ENCODE measurements at places on chromosomes 5 and 9.
A peak's percentile ranks its signal among the peaks of the same experiment; 100 is the strongest.

DNA sequence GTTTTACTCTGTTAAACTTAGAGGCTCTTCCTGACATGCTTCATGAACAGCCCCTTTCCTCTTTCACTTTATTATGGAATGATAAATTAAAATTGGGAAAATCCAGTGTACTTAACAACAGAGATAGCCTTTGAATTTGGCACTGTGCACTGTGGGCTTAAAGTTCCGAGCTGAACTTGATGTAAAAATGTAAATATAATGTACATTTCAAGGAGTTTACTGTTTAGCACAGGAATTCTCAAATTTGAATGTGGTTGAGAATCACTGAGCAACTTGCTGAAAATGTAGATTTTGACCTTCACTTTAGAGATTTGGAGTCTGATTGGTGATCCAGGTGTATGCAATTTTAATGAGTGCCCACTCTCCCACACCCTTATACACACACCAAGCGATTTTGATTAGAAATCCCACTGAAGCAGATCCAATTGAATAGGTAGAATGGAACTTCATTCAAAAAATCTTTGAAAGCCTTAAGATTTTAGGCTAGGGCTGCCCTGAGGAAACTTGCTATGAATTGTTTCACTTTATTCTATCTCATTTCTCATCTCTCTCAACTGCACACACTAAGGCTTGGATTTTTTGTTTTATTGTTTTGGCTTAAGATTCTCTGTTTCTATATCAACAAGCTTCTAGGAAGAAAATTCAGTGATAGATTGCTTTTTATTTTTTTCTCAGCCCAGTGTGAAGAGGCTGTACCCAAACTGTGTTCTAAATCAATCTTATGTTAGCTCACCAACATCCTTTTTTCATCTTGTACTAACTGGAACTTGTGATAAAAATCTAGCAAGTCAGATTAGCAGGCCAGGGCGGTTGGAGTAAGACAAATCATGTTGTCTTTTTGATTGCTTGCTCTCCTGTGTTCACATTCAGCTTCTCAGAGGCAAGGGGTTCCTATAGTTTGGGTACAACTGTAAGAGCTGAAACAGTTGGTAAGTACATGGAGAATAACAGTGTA, 22.9 kb downstream of the NUDT12 start:
- no peak for DNase-seq

DNA sequence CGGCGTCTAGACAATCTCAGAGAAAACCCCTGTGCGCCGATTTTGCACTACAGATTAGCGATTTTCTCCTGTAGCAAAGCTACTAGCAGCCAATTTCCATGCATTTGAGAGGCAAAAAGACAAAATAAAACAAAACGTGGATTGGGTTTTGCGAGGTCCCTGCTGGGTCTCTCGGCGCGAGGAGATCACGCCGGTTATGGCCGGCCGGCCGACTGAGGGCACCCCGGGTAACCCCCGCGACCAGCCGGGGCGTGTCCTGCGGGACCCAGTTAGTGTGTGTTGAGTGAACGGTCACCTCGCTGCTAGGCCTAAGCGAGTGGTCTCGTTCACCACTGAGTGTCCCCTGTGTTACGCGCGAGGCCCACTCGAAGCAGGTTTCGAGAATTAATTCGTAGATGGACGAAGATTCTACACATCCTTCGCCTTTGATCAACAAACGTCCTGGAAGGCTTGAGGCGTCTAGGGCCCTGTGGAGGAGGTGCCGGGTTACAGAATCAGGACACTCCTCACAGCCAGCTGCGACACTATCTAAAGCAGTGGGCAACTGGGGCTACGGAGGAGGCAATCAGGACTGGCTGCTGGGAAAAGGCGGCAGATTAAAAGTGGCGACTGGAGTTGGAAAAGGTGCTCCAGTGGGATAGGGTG, 764 bp upstream of the VDAC1 start:
- no peak for DNase-seq

- DNase-seq: no peak
These were observed 20.3 kb upstream of the NINJ1 start for GRCh38 chr9:93154293-93154903.

DNA sequence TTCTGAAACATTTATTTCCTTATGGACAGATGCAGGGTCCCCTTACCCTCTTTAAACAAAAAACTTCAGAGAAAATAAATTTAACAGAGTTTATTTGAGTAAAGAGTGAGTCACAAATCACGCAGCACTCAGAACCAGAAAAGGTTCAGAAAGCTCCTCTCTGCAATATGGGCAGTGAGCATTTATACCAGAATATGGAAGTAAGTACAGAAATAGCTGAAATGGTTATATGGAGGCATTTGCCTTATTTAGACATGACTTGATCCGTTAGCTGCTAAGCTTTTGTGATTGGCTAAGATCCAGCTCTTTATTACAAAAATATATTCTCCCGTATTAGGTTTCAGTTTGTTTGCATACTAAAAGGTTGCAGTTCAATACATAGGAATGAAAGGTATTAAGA, 1554.1 kb downstream of the EFNA5 start:
- DNase-seq: peak; percentile 18

DNA sequence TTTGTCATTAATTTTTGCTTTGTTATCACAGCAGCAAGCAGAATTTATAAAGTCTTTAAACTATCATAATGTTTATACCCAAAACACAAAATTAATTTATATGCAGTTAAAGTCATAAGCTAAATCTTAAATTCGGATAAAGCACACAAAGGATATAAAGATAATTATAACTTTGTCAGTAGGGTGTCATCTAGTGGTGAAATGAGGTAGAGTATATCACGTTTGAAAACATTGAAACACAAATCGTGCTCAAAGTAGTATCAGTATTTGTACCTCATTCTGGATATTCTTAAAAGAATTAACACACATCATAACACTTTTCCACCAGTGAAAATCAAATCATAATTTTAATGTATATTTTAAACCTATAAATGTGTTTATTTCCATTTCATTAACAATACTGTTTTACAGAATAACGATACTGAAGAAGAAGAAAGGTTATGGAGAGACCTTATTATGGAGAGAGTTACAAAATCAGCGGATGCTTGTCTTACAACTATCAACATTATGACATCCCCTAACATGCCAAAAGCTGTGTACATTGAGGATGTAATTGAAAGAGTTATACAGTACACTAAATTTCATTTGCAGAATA, 129.5 kb downstream of the NIPBL start:
- DNase-seq: peak; percentile 41

DNA sequence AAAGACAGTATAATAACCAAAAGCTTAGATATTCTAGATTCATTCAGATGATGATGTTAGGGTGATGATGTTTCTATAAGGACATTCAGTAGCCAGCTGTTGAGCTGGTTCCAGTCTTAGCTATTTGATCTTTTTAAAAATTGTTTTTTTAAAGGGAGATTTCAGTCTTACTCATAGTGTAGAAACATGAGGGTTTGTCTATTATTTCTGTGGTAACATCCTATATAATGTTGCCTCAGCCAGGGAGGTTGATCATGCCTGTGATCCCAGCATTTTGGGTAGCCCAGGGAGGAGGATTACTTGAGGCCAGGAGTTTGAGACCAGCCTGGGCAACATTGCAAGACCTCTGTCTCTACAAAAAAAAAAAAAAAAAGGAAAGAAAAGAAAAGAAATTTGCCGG, 167.8 kb downstream of the DOCK2 start:
- peak; percentile 71 for DNase-seq

DNA sequence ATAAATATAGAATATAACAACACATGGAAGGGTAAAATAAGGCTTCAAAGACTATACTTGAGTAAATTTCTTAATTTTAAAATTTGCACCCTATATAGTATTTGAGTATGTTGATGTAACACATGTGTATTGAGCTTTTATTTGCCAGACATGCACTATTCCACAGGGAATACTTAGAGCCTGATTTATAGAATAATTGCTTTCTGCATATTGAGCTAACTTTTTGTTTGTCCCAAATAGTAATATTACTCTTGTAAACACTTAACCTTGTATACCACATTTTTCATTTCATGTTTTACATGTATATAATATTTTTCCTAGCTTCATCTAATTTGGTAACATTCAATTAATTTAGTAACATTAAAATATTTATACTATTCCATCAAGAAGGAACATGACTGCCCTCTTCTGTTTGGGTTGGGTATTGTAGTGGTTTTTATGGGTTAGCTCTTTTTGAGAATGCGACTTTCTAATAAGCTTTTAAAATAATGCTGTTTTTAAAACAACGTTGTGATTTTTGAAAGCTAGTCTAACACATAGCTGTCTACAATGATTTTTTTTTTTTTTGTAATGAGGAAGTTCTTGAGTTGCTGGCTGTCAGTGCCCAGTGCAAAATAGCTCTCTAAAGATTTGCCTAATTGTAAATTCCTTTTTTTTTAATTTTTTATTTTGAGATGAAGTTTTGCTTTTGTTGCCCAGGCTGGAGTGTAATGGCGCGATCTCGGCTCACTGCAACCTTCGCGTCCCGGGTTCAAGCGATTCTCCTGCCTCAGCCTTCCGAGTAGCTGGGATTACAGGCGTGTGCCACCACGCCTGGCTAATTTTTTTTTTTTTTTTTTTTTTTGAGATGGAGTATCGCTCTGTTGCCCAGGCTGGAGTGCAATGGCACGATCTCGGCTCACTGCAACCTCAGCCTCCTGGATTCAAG, 4.8 kb downstream of the SUB1 start:
- DNase-seq: peak; percentile 74

- peak; percentile 42 for DNase-seq
These were observed at the start of gene GCNT4 for GRCh38 chr5:75052192-75053053. GCNT4 (minus strand) TSS chr5:75052558; CDS start chr5:75030037, 22,521 bp downstream.

DNA sequence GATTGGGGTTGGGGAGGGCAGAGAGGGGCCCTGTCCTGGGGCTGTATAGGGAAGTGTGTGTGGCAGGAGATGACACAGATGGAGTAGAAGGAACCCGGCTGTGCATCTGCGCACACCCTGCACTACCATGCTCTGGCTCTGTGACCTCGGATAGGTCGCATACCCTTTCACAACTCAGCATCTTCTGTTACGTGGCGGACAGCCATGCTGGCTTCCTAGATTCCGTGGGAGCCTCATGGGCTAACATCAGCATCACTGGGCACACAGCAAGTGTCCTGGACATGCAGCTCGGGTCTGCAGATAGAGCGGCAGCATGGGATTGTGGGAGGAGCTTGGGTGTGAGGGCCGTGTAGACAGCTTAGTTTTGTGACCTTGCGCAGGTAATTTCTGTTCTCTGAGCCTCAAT, 9.2 kb downstream of the ARPC5L start:
- no peak for DNase-seq

GRCh38 chr5:146137967-146138403, 32.6 kb upstream of the PLAC8L1 start:
- peak; percentile 48 for DNase-seq

DNA sequence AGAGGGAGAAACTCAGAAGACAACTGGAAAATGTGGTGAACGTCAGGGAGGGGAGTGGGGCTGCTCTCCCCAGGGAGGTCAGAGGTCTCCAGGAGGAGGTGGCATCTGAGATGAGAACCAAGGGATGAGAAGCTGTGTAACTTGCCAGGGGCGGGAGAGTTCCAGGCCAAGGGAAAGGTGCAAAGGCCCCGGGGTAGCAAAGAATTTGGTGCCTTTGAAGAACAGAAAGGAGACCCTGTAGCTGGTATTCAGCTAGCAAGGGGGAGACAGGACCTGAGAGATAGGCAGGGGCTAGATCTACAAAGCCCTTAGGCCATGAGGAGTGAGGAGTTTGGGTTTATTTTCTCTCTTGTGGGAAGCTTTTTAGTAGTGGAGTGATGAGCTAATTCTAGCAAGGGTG, 3.3 kb downstream of the DNM1 start:
- no peak for DNase-seq

DNA sequence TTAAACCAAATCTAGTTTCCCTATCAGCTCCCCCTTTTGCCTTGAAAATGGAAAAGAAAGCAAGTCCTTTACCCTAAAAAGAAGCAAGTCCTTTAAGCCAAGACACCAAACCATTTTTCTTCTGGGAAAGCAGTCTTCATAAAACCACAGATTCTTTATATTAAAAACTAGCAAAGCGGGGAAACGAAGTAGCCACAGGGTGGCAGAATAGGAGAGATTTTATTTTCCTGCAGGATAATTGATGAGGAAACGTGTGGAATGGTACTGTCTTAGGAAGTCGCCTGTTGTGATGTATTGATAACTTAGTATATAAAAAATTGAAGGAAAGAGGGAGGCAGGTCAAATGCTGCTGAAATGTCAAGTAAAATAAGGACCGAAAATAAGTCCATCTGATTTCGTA, 41.1 kb downstream of the ZNF883 start:
- peak; percentile 10 for DNase-seq

- no peak for DNase-seq
These were observed 414.0 kb downstream of the NFIB start for GRCh38 chr9:13899924-13900323.

DNA sequence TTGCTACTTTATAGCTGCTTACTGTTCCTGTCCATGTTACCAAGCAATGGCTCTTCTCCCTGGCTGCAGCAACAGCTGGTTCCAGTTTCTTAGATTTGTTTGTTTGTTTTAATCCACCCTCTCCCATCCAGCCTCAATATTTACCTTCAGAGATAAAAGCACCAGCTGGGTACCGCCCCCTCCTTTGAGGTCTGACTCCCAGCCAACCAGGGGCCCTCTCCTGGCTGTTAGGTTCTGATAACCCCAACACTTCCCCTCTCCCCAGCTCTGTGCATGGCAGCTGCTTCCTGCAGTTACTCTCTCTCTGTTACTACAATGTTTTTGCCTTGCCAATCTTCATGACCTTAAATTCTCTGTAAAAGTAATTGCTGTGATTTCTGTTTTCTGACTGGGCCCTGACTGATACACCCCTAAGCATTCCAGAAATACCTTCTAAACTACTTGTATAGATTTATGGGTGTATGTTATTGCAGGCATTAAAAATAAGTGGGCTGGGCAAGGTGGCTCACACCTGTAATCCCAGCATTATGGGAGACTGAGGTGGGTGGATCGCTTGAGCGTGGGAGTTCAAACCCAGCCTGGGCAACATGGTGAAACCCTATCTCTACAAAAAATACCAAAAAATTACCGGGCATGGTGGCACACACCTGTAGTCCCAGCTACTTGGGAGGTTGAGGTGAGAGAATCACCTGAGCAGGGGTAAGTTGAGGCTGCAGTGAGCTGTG, 2.6 kb upstream of the GCNT1 start:
- DNase-seq: peak; percentile 51
